Astrocyte of the spinal cord (primary cell): ENCODE measurements at places on chromosomes 13 and 19.
A peak's percentile ranks its signal among the peaks of the same experiment; 100 is the strongest.

DNA sequence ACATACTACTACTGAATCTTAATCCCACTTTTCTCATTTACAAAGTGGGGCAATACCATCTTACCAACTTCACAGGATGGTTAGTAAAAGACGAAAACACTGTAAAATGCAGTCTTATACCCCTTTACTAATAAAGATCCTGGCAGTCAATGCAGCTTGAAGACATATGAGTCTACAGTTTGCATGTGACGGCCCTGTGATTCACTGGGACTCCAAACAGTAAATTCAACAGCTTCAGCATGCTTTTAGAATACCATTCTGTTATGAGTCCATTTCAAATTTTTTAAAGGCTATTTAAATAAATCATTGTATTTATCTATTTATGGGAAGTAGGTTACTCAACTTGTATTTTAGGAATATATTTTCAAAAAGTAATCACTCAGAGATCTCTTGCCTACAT is 629.1 kb downstream of the LIG4 start:
- DNase-seq, result no peak

DNA sequence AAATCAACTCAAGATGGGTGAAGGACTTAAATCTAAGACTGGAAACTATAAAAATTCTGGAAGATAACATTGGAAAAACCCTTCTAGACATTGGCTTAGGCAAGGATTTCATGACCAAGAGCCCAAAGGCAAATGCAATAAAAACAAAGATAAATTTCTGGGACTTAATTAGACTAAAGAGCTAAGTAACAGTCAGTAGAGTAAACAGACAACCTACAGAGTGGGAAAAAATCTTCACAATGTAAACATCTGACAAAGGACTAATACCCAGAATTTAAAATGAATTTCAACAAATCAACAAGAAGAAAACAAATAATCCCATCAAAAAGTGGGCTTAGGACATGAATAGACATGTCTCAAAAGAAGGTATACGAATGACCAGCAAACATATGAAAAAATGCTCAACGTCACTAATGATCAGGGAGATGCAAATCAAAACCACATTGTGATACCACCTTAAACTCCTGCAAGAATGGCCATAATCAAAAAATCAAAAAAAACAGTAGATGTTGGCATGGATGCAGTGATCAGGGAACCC is 6.3 kb upstream of the RFX1 start:
- DNase-seq, result no peak

DNA sequence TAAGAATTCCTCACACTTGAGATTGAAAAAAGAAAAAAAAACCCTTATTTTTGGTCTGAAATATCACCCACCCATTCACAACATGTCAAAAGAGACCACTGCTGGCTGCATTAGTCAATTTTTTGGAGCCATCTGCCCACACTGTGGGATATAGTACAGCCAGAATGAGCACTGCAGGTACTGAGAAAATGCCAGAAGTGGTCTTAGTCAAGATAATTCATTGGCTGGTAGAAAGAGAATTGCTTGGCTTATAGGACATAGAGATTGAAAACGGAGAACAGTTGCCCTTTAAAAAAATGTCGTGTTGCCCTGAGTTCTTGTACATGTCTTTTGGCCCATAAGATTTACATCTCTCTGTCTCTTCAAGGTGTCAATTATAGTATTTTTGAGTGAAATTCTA is 1899.5 kb downstream of the OLFM4 start:
- DNase-seq, result no peak

DNA sequence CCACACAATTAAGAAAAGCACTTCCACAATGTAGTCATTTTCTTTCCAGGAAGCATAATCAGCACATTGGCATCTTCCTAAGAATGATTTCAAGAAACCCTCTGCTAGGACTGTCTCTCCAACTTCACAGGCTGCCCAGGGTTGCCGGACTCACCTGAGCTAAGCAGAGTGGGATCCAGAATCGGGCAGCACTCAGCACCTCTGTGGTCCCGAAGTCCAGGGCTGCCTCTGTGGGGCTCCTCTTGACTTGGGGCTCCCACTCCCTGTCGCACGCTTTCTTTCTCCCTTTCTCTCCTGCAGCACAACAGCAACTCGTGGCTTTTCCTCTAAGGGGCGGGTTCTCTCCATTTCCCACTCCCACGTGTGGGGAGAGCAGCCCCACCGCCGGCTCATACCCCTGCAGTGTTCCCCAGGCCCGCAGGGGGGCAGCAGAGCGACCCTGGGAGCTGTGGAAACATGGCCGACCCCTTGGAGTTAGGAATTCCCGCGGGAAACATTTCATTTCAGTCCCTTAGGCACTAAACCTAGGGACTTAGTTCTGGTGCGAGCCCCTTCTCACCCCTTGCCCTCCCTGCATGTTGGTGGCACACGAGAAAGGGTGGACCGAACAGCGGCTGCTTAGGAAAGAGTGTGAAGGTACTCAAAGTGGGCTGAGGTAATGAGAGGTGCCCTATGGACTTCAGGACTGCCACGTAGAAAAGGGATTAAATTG is at the start of gene TMEM272:
TSS of gene TMEM272 (minus strand) at position 316 of the 712 bp plus-strand sequence. CDS start 6,647 bp downstream, outside the sequence.
- DNase-seq, result peak; percentile 17

- DNase-seq, result no peak
Observed at GRCh38 chr13:111861766-111862366, 205.1 kb upstream of the SOX1 start.

- DNase-seq, result peak; percentile 35
Observed at GRCh38 chr19:11269408-11269807, 7.1 kb upstream of the DOCK6 start.

DNA sequence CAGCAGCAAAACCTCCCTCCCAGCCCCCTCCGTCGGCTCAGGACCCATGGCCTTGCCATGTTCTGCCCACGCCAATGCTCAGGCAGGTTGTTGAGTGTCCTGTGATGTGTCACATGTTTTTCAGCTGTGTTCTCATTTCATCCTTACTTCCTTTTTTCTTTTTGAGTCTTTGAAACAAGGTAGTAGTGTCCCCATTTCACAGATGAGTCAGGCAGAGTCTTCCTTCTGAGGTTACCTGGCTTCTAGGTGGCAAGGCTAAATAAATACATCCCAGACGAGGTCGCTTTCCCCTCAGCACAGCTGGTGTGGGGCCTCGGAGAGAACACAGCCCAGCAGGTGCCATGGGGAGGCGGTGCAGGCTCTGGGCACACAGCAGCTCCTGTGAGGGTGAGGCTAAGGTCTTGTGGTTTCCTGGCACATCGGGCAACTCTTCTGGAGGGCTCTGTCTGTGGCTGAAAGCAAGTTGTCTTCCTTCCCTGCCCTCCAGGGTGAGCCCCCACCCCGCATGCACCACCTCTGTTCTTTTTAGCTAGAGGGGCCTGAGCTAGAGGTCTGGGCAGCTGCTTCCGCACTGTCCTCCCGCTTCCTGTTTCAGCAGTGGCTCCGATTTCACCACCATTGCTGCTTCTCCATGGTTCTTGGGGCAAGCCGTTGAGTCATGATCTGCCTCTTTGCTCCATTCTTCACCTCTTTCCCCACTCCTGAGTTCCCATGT is 15.1 kb downstream of the PRAM1 start:
- no peak for DNase-seq

- no peak for DNase-seq
Observed at GRCh38 chr19:33024398-33024797, 40.3 kb downstream of the RHPN2 start.

DNA sequence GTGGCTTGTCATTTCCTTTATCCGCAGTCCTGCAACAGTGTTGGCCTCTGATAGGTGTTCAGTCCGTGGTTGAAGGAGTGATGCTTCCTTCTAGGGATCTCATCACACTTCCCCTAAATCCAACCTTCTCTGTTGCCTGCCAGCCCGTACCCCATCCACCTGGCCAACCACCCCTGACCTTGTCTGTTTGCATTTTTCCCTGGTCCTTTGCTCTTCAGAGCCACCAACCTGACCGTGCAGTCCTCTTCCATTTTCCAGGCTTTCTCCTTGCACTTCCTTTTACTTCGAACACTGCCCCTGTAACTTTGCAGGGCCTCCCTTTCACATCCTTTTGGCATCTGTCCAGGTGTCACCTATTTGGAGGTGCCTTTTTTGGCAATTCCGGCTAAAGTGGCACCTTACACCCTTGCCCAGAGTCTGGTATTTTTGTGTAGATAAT is 696 bp downstream of the ZNF460 start:
- DNase-seq, result no peak

- no peak for DNase-seq
Observed at GRCh38 chr19:40627486-40628279, 26.5 kb downstream of the LTBP4 start.
